Umbilical cord (tissue), 2 donors: ENCODE measurements at places on chromosomes 1 and 21.

- DNase-seq = no peak
These were observed 125.0 kb downstream of the ADSS2 start for GRCh38 chr1:244326757-244327156.

- DNase-seq = no peak
These were observed 4.5 kb downstream of the COG2 start for GRCh38 chr1:230646710-230647302.

DNA sequence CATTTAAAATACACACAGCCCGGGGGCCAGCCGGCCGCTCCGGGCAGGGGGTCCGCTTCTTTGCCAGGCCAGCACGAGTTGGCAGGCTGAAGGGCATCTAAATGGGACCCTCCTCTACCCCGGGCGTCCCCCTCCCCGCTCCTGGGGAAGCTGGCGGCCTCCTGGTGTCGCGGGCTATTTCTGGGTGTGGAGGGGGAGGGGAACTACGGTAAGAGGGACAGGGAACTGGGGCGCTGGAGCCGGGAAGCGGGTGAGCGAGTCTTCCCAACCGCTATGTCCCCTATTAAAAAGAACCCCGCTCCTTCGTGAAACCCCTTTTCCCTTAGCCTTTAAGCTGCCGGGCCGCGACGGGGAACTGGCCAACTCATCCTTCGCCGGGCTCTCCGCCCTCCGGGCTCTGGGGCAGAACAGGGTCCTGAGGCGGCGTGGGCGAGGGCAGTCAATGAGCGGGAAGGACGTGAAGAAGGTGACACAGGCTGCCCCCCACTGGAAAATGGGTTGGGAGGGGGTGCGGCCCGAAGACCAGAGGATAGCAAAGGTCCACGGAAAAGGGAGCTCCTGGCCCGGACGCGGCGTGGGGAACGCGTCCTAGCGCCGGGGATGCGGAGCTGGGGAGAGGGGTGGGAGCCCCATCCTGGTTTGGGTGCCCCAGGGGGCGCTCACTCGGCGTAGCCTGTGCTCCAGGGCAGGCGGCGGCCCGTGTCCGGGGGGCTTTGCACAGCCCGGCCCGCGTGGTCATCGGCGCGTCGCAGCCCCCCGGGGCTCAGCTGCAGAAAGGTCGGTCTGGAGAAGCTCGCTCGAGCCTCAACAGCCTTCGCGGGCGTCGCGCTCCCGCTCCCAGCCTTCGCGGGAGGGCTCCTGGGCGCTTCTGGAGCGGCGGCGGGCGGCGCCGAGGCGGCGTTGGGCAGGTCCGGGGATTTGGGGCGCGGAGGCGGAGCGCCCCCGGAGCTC lies 544 bp downstream of the PPM1J start:
- no peak for DNase-seq

GRCh38 chr1:62905309-62905708 lies 121.4 kb downstream of the ATG4C start:
- DNase-seq = no peak

DNA sequence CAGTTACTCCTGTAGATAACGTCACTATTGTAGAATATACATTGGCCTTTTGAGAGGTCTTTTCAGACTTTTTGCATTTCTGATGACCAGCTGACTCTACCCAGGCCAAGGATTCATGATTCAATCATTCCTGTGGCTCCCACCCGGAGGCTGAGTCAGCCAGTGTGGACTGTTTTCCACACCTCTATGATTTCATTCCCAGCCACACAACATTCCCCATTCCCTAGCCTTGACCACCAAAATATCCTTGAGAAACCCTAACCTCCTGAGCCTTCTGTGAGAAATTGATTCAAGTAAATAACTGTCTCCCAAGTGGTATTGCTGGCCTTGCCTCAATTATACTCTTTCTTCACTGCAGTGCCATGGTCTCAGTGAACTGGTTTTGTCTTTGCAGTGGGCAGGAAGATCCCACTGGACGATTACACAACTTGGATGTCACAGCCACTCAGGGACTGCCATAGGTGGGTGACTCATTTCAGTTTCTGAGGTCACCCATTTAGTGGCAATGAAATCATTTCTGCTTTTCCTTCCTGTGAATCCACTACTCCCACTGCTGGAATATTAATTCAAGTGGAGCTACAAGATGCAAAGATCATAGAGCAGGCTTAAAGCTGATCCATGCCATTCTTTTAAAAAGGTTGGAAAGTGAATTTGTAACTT lies 518.6 kb upstream of the ZP4 start:
- no peak for DNase-seq

DNA sequence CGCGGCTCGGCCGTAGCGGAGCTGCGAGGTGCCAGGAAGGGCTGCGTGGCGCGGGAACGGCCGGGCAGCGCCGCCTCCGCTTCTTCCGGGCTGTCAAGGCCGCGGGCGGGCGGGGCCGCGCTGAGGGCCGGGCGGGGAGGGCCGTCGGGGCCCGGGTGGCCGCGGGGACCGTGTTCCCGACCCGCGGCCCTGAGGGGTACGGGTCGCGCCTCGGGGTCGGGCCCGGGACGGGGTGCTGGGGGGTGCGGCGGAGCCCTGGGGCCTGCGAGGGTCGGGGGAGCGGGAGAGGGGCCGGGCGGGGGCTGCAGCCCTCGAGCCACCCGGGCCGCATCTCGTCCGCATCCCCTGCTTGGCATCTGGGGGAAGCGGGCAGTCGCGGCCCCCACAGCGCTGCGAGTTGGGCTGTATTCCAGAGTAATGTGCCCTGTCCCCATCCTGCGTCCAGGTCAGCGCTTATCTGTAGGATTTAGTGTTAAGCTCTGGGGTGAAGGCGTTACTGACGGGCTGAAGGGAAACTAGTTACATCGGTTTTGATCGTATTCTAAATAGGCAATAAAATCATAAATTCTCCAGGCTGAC lies 379 bp downstream of the RER1 start:
- no peak for DNase-seq

- DNase-seq = no peak
These were observed 15.9 kb downstream of the H3-3A start for GRCh38 chr1:226078374-226078773.

DNA sequence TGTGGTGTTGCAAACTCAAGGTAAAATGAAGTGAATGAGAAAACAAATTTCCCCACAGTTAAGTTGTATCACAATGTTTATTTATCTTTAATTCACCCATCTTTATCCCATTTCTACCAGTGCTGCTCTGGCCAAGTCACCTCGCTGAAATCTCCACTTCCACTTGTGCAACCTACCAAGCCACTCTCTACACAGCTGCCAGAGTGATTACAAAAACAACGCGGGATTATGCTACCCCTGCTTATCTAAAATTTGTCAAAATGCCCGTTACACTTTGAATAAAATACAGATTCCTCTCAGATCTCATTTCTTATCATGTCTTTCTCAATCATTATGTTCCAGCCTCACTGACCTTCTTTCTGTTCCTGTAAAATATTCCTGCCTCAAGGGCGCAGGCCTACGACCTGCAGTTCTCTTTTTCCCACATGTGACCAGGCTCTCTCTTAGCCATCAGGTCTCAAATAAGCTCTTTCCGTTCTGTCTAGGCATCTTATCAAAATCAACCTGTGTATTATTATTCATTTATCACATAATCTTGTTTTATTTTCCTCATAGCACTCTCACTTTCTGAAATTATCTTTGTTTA lies 95.6 kb downstream of the NTMT2 start:
- no peak for DNase-seq
